ENCODE measurements at places on chromosomes 11 and 22.

- no peak for DNase-seq
These were observed 1256.7 kb downstream of the LRRC4C start for GRCh38 chr11:40202589-40203270.

DNA sequence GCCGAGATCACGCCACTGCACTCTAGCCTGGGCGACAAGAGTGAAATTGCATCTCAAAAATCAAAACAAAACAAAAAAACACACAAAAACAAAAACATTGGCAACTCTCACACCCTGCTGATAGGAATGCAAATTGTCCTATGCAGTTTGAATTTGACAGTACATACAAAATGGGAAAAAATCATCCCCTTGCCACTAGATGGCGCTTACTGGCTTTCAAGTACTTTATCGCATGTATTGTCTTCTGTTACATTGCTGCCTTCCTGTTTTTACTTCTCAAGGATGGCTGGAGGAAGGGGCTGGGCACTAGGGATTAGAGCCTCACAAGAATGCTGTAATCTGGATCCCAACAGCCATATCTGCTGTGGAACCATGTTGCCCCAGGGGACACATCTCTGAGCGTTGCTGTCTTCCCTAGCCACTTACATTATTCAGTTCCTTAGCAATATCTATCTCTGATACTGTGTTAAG lies 59.4 kb upstream of the A4GALT start:
- DNase-seq, result peak; percentile 95

GRCh38 chr11:14144934-14145333 lies 182.4 kb downstream of the SPON1 start:
- no peak for DNase-seq

DNA sequence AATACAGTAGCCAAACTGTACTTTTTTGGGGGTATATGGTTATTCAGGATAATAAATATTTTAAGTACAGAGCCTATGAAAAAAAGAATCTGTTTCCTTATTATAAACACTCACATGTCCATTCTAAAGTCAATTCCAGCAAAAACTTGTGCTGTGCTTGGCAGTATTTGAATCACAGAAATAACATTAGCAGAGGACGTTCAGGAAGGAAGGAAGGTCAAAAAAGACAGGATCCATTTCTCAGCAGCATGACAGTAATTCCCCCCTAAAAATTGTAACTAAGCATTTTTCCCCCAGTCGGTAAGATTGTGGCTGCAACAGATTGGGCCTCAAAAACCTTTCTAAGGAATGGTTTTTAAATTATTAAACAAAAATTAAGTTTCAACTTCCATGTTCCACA lies 124.8 kb downstream of the ATG16L2 start:
- DNase-seq, result peak; percentile 70

- DNase-seq, result no peak
These were observed 6.5 kb downstream of the PPFIBP2 start for GRCh38 chr11:7520011-7520942.

- DNase-seq, result peak; percentile 92
These were observed 600 bp downstream of the FCHSD2 start for GRCh38 chr11:73141309-73142127.
